Stimulated activated CD8-positive, alpha-beta memory T cell treated with anti-CD3 and anti-CD28 coated beads, Interleukin-2, amount 100 ng/mL, for 1 hour (primary cell): ENCODE measurements at places on chromosomes 2 and 18.

GRCh38 chr2:2582998-2583545 is 252.0 kb upstream of the MYT1L start:
- no peak for DNase-seq

GRCh38 chr2:19887510-19887909 is 14.3 kb downstream of the TTC32 start:
- DNase-seq = no peak

GRCh38 chr2:128727404-128727803 is 408.7 kb upstream of the HS6ST1 start:
- DNase-seq = no peak

GRCh38 chr2:165762723-165763122 is 31.3 kb downstream of the GALNT3 start:
- no peak for DNase-seq

GRCh38 chr2:26651799-26652198 is 10.6 kb upstream of the CIB4 start:
- DNase-seq = no peak

- no peak for DNase-seq
These were observed 500.2 kb upstream of the ZEB2 start for GRCh38 chr2:145020139-145020538.

- no peak for DNase-seq
These were observed 87.2 kb upstream of the POU3F3 start for GRCh38 chr2:104766683-104767082.

DNA sequence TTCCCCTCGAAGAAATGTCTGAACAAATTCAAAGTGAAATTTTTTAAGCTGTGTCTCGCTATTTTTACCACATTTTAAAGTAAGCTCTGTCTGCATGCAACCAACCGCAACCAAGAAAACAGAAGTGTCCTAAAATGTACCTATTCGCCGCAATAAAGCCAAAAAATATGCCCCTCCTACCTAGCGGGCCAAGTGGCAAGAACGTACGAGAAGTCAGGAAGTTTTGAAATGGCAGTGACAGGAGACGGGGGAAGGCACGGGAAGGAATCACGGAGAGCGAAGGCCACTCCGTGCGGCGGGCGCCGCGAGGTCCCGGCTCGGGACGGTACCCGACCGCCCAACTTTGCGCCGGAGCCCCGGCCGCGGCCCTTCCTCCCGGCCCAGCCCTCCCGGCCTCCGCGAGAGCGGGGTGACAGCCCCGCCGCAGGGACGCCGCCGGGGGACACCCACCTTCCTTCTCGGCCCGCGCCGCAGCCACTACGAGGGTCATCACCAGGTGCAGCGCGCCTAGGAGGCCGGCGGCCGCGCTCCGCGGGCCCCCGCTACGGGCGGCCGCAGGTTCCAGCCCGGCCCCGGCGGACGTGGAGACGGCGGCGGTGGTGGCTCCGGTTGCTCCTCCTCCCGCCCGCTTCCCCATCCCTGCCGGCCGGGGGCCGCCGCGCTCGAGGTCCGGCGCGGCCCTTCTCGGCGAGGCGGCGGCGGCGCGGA is 568 bp downstream of the TMEM131 start:
- DNase-seq = peak; percentile 6

DNA sequence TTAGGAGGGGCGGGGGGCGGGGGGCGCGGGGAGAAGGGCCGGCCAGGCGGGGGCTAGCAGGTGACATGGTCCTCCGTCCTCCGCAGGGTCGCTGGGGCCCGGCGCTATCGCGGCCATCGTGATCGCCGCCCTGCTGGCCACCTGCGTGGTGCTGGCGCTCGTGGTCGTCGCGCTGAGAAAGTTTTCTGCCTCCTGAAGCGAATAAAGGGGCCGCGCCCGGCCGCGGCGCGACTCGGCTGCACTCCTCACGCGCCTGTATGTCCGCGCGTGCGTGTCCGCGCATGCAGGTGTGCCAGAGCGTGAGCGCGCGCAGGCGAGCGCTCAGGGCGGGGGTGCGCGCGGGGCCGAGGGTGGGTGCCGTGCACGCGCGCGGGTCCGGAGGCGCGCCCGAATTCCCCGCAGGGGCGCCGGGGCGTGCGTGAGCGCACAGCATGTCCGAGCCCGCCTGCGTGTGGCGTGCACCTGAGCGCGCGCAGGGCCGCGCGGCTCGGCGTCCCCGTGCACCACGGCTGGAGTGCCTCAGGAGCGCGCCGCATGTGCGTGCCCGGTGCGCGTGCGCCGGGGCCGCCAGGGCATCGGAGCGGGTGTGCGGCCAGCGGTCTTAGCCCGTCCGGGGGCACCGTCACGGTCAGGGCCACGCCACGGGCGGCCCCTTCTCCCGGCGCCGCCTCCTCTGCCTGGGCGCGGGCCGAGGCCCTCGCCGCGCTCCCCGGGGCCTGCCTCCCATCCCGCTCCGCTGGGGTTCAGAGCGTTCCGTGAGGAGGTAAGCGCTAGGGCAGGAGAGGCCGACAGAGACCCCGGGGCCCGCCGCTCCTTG is 6.3 kb downstream of the SNORC start:
- DNase-seq = no peak

DNA sequence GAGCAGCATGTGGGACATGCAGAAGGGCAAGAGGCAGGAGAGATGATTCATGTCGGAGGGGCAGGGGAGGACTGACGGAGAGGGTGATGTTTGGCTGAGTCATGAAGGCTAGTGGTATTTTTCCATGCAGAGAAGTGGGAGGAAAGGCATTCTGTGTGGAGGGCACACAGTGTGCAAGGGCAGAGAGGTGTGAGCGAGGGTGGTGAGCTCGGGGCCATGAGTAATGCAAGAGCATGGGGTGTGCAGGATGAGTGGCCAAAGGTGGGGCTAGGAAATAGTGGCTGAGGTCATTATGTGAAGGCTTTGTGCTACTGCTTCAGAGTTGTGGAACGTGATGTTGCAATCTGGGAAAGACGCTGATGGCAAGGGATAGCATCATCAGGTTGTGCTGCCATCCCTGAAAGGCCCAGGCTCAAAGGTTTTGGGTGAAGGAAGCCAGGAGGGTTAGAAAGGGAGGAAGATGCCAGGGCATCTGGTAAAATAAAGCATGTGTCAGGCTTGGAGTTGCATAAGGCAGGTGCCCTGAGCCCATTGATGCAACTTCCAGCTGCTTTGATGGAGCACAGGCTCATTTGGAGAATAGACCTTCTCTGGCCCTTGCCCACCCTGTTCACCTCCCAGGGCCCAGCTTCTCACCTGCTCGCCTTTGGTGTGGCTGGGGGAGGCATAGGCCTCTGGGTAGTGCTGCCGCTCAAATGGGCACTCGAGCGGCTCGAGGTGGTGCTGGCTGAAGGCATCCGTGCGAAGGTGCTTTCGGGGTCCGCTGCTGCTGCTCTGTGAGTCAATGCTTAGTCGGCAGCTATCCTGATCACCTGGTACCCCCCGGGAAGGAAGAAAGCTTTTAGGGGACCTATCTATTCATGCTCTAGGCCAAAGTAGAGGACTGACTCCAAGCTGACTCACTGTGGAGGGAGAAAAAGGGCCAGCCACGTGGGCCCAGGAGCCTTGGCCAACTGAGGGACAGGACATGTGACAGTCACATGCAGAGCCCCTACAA is 37.5 kb downstream of the PAX8 start:
- DNase-seq = no peak

- DNase-seq = no peak
These were observed 170.2 kb downstream of the ARL4C start for GRCh38 chr2:234326694-234327093.

GRCh38 chr2:185567940-185568339 is 170.7 kb upstream of the FSIP2 start:
- no peak for DNase-seq

- DNase-seq = no peak
These were observed 44.5 kb downstream of the TXNL1 start for GRCh38 chr18:56593906-56594305.

DNA sequence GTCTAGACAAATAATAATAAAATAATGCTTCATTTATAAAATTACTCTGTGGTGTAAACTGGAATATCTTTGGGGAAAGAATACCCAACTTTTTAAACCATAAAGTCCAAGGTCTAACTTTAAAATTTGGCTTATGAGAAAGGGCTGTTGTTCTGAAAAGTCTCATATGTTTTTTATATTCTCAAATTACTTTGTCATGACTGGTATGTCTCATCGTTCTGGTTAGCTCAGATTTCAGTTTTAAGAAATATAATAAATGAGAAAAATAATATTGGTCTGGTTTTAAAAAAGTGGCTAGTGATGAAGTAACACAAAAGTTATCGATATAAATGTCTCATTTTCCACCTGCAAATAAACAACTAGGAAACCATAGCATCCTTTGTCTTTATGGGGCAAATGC is 1658.1 kb downstream of the LRP1B start:
- DNase-seq = no peak

DNA sequence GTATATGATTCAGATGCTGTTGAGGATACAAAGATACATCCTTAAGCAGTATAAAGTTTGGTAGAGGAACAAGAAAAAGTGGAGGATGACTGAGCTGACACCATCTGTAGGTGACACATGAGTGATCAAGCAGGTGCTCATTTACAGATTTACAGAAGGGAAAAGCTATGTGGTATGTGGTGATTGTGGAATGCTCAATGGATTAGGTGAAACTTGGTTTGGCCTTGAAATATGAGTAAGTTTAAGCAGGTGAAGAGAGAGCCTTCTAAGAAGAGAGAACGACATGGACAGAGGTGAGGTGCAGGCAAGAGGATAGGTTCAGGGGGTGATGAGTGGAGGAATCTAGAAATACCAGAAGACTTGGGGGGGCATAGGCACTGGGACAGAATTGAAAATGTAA is 5.9 kb downstream of the ASXL3 start:
- no peak for DNase-seq

DNA sequence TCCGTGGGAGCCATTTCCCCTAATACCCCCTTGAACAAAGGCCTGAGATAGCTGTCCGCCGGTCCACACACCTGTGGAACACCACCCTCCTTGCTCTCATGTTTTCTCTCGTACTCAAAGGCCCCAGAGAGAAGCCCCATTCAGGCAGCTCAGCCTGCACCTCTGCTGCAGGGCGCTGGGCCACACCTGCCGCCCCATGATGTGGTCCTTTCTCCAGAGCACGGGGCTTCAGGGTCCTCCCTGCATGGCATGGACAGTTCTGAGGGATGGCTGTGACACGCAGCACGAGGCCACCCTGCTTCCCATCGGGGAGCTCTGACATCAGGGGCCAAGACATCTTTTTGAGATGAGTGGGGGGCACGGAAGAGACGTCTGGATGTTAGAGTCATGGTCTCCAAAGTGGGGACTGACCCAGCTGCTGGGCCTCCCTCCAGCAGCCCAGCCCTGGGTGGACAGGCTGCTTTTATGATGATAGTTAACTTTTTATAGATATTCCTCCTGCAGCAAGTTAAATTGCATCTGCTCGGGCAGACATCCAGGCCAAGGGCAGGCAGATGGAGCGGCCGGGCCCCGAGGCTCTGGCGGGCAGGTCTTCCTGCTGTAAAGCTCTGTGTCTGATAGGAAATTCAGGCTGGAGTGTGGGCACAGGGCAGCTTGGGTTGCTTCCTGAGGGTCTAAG is 56.7 kb downstream of the SDC1 start:
- DNase-seq = no peak

DNA sequence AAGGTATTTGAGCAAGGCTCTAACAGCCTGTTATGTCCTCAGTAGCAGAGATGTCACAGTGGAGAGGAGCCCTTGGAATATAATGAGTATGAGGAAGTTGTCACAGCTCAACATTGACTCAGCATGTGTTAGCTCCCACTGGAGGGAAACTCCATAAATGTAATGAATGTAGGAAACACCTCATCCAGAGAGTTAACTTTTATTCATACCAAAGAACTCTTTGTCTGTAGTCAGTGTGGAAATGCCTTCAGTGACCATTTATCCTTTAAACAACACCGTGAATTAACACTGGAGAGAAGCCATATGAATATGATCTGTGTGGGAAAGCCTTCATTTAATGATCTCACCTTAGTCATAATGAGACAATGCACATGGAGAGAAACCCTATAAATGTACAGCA is 59.7 kb downstream of the CYP1B1 start:
- DNase-seq = no peak
